ENCODE measurements at places on chromosomes 12 and 14. TPM values are rescaled to one million over a fixed set of nuclear protein-coding genes. Genes with fewer than 3 reads are reported as not detected.

GRCh38 chr12:82479511-82479910, 121.2 kb downstream of the METTL25 start:
- peak; percentile 44 for DNase-seq

- DNase-seq: peak; percentile 47
Measured at GRCh38 chr12:114316076-114316475, 89.9 kb downstream of the TBX5 start.

DNA sequence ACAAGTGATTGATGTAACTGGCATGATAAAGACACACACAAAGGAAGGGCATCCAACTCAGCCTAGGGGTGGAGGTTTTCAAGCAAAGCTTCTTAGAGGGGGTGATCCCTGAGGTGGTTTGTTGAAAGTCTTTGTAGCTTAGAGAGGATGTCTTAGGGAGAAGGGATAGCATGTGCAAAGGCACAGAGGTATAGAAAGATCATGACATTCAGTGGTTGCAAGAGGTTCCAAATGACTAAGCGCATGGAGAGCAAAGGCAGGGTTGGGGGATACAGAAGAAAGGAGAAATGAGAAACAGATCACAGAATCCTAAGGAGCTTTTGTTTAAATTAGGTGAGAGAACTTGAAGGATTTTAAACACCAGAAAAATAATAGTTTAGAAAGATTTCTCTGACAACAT, 5.2 kb upstream of the CCT2 start:
- DNase-seq: no peak

The SLC25A21 gene
- total RNA-seq: 0.87 TPM

The TSPAN9 gene
- 5.1 TPM for total RNA-seq

DNA sequence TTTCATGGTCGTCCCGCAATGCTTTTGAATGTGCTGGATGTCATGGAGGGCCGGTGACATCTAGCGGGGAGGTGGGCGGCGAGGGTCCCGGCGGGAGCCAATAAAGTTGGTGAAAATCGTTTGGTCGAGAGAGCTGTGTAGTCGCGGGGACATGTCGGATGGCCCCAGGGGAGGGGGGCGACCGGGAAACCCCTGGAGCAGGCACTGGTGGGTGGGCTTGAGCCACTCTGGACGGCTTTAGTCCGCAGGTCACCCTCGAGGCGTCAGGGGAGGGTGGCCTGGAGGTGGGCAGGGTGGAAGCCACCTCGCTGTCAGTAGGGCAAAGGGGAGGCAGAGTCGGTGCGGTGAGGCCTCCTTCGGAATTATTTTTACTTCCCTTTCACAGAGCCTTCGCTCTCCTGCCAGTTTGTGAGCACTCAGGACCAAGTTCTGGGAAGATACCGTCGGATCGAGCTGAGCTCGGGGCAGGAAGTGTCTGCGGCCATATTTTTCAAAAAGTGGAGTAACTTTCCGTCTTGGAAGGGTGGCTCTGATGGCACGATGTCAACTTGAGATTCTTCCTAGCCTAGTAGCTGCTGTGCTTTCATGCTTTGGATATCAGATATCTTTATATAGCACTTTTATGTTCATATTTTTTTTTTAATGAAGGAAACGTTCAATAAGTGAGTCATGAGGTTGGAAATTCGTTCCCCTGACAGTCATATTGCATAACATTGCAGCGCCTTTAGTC, 28.2 kb downstream of the WBP11 start:
- DNase-seq: peak; percentile 37

- peak; percentile 26 for DNase-seq
Measured at GRCh38 chr14:95935228-95935822, 58.7 kb downstream of the TUNAR start.

GRCh38 chr12:95551305-95551704, at the start of gene USP44:
Gene USP44 (minus strand): TSS chr12:95551476. CDS start chr12:95534256, 17,220 bp downstream.
- no peak for DNase-seq

The GLIPR1L2 gene
- total RNA-seq: not detected

- no peak for DNase-seq
Measured at GRCh38 chr14:69665631-69666030, 54.2 kb downstream of the SUSD6 start.

- DNase-seq: no peak
Measured at GRCh38 chr12:111034886-111035577, 114.7 kb upstream of the MYL2 start.

DNA sequence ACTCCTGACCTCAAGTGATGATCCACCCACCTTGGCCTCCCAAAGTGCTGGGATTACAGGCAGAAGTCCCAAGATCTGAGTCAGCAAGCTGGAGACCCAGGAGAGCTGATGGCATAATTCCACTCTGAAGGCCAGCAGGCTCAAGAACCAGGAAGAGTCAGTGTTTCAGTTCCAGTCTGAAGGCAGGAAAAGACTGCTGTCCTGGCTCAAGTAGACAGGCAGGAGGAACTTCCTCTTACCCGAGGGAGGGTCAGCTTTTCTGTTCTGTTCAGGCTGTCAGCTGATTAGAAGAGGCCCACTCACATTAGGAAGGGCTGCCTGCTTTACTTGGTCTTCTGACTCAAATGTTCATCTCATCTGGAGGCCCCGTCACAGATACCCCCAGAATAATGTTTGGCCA, 206.0 kb upstream of the MYL2 start:
- no peak for DNase-seq

- DNase-seq: peak; percentile 6
Measured at GRCh38 chr14:80681651-80682050, 259.9 kb downstream of the CEP128 start.

- DNase-seq: no peak
Measured at GRCh38 chr12:91138337-91138920, 27.1 kb upstream of the LUM start.

- DNase-seq: no peak
Measured at GRCh38 chr12:89493670-89494302, 30.8 kb downstream of the GALNT4 start.

The P2RX2 gene
- not detected for total RNA-seq

DNA sequence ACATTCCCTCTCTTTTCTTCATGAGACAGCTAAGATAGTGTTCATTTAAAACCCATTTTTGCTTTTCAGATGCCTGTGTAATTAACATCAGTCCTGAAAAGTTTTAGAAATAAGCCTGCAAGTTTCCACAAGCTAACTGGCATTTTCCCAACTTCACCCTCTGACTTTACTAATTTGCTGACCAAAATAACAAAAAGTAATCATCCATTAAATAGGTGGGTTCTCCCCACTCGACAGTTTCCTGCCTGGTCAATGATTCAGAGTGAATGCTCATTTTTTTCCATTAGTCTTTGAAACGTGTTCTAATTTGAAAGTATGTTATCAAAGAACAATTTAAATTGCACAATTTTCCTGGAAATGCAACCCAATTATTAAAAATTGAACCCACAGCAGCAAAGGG, 23.6 kb downstream of the NELL2 start:
- no peak for DNase-seq

- no peak for DNase-seq
Measured at GRCh38 chr12:124006085-124006845, 33.2 kb downstream of the ZNF664 start.

DNA sequence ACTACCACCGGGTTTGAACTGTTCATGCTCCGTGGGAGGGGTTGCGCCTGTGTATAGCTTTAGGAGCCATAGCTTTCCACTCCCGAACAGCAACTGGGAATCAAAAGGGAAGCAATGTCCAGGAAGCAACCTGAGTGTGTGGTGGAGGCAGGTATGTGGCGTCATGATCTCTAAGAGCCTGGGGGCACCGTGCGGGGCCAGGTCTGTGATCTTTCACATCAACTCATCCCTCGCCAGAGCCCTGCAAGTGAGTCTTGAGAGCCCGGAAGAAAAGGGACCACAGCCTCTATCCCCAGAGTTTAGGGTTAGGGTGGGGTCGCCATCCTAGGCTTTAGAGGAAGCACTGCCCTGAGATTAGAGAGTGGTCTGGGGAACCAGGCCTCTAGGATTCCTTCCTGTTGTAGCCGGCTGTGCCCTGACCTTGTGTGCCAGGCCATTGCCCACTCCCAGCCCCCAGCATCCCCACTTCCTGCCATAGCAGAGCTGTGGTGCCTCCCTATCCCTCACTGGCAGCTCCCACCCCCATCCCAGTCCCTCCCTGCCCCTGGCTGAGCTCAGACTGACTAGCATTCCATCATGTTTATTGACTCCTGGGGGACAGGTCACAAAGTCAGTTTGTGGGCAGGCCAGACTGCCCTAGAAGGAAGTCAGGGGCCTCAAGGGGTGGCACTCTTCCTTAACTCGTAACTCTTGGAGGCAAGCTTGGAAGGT, 745 bp upstream of the ADCY4 start:
- no peak for DNase-seq

DNA sequence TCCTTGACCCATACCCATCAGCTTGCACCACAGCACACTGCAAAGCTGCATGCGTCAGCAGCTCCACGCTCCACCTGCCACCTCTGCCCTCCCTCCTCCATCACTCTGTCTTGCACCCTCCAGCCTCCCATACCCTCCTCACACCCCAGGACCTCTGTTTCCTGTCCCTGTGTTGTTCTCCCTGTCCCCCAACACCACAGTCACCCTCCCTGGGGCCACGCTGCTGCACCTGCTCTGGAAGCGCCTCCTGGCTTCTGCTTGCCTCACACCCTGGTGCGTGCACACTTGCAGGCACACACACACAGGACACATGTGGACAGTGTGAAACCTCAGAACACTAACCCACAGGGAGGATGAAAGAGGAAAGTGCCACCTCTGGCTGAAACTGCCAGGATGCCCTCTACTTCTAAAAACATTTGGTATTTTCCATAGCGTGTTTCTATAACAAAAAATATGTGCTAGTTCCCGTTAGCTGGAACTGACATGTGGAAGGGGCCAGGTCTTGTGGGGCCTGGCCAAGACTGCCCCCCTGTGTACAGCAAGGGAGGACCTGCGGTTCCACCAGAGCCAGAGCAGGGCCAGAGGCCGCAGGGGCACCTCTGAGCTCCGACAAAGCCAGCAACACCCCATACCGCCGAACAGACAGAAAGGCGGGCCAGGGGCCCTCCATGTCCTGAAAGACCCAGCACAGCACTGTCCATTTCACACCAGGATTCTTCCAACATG, 10.0 kb downstream of the BRF1 start:
- DNase-seq: no peak

The SIX6 gene
- not detected for total RNA-seq

- no peak for DNase-seq
Measured at GRCh38 chr14:24059841-24060388, 8.1 kb downstream of the CARMIL3 start.

- DNase-seq: no peak
Measured at GRCh38 chr12:124175704-124176103, 119.2 kb upstream of the RFLNA start.

DNA sequence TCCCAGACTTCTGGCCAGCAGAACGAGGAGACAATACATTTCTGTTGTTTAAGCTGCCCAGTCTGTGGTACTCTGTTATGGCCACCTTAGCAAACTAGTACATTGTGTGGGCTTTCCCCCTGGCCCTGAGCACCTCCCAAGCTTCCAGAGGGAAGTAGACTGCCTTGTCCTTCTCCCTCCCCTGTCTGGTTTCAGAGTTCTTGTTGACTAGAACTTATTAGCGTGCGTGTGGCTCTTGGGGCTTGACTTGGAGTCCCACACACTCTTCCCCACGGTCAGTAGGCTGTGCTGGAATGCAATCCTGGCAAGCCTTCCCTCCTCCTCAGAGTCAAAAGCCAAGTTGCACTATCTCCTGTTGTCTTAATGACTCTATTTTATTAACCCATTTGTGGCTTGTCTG, 27.7 kb downstream of the FBLN5 start:
- no peak for DNase-seq

GRCh38 chr12:67482751-67483661, 165.5 kb upstream of the DYRK2 start:
- peak; percentile 70 for DNase-seq

The PLA2G1B gene
- total RNA-seq: not detected

The TAS2R10 gene
- total RNA-seq: 0.58 TPM

The IFNG-AS1 gene
- not detected for total RNA-seq

The RNASE7 gene
- not detected for total RNA-seq

DNA sequence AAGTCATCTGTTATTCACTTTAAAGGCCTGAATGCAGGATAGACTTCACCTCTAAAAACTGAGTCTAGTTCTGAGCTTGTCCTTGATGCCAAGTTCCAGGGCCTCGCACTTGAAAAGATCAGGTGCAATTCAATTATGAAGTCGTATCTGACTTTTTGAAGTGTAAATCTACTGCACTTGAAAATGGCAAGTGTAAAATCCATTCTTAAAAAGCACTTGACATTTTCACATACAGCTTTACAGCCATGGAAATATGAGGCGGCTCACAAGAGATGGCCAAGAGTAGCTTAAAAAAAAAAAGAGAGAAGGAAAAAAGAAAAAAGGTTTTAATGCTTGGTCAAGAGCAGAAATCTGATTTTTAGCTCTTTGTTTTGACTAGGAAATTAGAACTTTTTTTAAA, 172.5 kb downstream of the GXYLT1 start:
- no peak for DNase-seq

- peak; percentile 62 for DNase-seq
Measured at GRCh38 chr12:107990325-107990724, 138.8 kb upstream of the WSCD2 start.

DNA sequence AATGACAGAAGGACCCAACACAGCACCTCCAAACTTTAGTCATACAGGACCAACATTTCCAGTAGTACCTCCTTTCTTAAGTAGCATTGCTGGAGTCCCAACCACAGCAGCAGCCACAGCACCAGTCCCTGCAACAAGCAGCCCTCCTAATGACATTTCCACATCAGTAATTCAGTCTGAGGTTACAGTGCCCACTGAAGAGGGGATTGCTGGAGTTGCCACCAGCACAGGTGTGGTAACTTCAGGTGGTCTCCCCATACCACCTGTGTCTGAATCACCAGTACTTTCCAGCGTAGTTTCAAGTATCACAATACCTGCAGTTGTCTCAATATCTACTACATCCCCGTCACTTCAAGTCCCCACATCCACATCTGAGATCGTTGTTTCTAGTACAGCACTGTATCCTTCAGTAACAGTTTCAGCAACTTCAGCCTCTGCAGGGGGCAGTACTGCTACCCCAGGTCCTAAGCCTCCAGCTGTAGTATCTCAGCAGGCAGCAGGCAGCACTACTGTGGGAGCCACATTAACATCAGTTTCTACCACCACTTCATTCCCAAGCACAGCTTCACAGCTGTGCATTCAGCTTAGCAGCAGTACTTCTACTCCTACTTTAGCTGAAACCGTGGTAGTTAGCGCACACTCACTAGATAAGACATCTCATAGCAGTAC, 64.6 kb downstream of the RAD52 start:
- no peak for DNase-seq

DNA sequence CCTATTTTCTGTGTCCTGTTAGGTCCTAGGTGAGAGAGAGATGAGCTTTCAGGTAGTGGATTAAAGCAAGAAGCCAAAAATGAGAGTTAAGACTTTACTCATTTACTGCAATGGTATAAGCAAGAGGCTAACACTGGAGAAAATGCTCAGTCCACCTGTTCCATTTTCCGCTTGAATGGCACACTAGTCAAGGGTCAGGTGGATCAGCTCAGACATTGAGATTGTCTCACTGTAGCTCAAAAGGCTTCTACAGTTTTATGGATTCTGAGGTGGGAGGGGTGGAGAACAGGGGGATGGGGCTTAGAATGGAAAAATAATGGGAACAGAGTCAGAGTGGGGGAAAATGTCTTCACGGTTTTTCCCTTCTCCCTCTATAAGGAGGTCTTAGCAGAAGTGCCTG, 57.3 kb upstream of the MUCL1 start:
- no peak for DNase-seq
